ENCODE measurements at places on chromosomes 11 and 22. TPM values are rescaled to one million over a fixed set of nuclear protein-coding genes. Genes with fewer than 3 reads are reported as not detected.

CTR9 gene
- total RNA-seq = 19.5 TPM

VPREB3 gene
- not detected for total RNA-seq

CSF2RB gene
- not detected for total RNA-seq

NXPE4 gene
- not detected for total RNA-seq

OR51I1 gene
- 0.28 TPM for total RNA-seq

E2F8 gene
- not detected for total RNA-seq

OR52I2 gene
- total RNA-seq = not detected

OOSP4A gene
- total RNA-seq = not detected

SULT4A1 gene
- 0.09 TPM for total RNA-seq

RASGRP2 gene
- 0.71 TPM for total RNA-seq

MAPK8IP1 gene
- 8.1 TPM for total RNA-seq
